ENCODE measurements at places on chromosomes 16 and 17.

DNA sequence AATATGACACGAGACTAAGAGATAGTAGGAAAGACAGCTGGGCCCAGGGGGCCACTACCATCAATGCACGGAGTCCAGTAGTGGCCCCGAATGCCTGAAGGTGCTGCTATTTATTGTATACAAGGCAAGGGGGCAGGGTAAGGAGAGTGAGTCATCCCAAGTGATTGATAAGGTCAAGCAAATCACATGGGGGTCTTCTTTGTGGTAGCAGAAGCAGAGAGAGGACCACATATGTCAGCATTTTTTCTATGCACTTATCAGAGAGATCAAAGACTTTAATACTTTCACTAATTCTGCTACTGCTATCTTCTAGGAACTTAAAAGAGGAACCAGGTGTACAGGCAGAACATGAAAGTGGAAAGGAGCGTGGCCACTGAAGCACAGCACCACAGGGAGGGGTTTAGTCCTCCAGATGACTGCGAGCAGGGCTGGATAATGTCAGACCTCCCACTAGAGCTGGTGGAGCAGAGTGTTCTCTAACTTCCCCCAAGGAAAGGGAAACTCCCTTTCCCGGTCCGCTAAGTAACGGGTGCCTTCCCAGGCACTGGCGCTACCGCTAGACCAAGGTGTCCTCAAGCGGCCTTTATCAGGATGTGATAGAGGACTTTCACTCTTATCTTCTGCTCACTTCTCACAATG is 26.4 kb upstream of the ARL4D start:
- no peak for DNase-seq

- DNase-seq, result peak; percentile 76
These were observed 4.2 kb upstream of the MXRA7 start for GRCh38 chr17:76714822-76715495.

GRCh38 chr17:76672270-76672851 is 28.8 kb upstream of the ST6GALNAC1 start:
- DNase-seq, result no peak

DNA sequence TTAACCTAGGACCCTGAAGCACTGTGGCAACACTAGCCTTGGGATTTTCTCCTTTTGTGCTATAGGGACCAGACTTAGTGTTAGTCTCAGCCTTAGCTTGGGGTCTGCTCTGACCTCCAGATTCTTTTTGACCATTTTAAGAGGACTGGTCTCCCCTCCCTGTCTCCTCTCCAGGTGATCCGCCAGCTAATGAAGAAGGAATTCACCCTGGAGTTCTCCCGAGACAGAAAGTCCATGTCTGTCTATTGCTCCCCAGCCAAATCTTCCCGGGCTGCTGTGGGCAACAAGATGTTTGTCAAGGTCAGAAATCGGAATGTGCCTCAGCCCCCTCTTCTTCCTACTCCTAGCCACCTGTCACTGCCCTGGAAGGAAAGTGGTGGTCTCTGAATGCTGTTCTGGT is 19.5 kb downstream of the ATP2A1 start:
- no peak for DNase-seq

DNA sequence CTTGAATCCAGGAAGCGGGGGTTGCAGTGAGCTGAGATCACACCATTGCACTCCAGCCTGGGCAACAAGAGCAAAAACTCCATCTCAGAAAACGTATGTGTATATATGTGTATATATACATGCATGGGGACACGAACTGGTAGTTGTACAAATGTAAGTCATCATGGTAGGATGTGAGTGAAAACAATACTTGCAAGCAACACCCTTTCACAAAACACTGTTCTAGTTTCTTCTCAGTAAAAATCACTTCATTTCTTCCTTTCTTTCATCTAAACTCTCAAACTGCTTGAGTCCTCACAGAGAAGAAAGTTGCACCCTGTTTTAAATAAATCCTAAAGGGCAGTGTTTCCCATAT is 51.8 kb downstream of the METTL16 start:
- DNase-seq, result no peak

DNA sequence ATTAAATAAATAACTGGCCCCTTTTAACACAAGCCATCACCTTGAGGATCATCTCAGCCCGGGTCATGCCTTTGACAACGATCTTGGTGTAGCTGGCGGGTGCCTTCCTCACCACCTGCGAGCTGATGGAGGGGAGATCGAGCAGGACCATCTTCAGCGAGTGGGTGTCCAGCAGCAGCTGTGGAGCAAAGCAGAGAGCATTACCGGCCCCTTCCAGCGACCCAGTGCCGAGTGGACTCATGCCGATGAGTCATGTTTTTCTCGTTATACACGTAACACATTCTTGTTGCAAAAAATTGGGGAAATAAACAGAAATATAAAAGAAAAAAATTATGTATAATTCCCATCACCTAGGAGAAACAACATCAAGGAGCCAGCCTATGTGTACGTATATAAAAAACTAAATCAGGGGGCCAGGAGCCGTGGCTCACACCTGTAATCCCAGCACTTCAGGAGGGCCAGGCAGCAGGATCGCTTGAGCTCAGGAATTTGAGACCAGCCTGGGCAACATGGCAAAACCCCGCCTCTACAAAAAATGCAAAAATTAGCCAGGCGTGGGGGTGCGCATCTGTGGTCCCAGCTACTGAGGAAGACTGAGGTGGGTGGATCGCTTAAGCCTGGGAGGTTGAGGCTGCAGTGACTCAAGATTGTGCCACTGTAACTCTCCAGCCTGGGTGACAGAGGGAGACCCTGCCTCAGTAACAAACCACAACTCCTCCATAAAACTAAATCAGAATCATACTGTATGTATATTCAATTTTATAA is 169.1 kb upstream of the RPH3AL start:
- DNase-seq, result no peak

- no peak for DNase-seq
These were observed 82.5 kb downstream of the C17orf67 start for GRCh38 chr17:56751145-56751738.

DNA sequence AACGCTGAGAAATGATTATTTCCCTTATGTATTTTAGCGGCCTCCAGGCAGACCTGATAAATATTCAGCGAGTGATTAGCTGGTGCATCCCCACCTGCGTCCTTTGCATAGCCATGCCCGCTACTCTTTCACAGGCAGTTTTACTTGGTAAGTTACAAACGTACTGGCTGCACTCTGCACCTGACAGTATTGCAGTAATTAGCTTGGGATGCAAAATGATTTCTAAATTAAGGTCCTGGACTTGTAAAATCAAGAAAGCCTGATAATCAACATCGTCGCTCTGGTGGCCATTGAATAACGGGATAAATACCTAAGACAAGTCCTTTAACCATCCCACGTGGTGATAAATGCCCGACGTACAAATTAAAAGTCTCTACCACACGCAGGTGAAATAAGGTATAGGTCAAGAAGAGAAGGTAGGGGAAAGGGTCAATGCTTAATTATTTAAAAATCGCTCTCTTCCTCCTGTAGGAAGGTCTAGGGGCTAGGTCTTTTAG is 998 bp upstream of the PRKCA start:
- DNase-seq, result no peak

GRCh38 chr17:41532947-41533570 is 5.0 kb upstream of the KRT19 start:
- DNase-seq, result no peak

DNA sequence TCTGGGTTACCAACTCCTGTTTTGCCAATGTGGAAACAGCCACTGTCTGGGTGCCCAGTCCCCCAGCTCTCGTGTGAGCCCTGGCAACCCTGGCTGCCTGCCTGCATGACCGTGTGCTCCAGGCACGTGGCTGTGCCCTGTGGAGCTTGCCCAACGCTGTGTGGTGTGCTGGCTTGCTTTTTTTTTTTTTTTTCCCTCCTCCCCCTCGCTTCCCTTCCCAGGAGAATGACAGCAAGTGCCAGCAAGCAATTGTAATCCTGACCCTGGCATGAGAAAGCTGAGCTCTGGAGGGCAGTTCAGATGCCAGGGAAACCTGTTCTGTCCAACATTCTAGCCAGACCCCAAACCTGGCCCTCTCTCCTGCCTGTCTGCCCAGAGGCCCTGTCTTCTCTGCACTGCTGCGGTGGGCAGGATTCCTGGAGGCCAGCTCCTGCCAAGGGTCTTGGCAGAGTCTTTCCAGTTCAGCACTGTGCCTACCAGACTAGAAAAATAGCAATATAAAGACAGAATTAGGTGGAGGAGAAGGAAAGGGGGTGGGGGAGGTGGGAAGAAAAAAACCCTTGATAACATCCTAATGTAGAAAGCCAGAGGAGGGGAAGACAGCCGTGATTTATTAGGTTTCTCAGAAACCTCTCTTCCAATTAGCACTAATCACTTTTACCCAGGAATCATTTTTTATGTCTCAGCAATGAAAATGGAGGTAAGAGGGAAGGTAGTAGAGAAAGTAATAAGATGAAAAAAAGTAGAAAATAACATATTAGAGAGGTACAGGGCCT is 9.0 kb downstream of the HLF start:
- peak; percentile 32 for DNase-seq

GRCh38 chr16:79997257-79997656 is 396.7 kb upstream of the MAF start:
- DNase-seq, result no peak

DNA sequence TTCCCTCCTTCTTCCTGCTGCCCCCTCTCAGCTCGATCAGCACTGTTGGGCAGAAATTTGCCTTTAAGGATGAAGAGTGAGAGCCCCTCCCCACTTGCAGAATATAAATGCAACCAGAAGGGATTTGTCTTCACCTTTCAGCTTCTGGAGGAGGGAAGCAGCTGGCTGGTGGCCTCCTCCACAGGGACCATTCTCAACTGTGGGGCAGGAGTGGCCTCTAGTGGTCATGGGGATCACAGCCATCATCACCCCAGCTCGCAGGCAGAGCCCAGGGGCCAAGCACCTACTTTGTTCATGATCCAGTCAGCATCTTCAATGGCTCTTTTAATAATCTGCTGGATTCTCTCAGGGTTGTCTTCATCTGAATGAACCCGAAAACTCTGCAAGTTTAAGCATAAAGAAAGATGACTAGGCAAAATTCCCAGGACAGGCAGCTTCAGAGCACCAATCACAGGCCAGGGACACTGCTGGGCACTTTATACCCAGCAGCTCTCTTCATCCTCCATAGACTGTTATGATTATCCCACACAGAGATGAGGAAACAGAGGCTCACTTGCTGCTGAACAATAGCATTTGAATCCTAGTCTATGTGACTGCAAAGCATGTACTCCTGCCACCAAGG is 13.1 kb downstream of the LYRM9 start:
- peak; percentile 60 for DNase-seq

- DNase-seq, result no peak
These were observed 155.4 kb downstream of the CLEC16A start for GRCh38 chr16:11099672-11100205.

DNA sequence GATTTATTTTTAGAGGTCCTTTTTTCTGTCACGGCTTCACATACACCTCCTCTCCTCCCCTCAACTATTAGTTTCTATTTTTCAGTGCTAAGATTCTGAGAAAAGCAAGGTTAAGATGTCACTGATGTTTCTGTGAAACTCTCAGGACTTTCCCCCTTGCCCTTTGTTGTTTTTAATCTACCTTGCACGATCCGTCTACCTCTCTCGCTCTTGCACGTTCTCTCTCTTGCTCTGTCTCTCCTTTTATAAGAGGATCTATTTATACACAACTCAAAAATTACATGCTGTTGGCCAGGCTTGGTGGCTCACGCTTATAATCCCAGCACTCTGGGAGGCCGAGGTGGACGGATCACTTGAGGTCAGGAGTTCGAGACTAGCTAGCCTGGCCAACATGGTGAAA is 43.6 kb downstream of the RPA1 start:
- DNase-seq, result no peak

DNA sequence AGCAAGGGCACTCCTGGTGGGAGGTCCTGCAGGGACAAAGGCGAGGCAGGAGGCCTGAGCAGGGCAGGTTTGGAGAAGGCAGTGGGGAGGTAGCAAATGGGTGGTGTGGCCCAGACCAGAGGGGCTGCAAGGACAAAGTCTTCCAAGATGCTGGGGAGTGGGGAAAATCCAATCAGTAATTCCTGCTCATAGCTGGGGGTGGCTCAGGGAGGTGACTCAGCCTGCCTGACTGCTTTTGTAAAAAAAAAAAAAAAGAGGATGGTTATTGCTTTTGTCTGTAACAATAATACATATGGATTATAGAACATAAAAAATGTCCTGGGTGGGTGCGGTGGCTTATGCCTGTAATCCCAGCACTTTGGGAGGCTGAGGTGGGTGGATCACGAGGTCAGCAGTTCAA is 5.2 kb downstream of the IL34 start:
- no peak for DNase-seq

DNA sequence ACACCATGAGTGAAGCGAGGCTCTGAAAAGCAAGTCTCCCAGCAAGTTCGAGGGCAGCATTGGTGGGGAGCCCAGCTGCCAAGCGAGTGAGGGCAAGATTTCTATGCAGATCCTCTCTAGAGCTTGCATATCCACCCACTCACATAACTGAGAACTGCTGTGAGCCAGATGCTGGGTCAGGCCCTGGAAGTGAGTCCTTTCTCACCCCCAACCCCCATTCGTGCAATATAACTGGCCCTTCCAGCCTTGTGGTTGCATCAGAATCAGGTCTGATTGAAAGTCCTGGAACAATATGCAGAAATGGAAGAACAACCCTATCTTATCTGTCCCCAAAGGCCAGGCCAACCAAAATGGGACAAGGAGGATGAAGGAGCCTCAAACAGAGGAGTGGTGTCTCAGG is 146.6 kb downstream of the IRX5 start:
- DNase-seq, result no peak

GRCh38 chr17:56108811-56109284 is 44.4 kb upstream of the ANKFN1 start:
- DNase-seq, result no peak

Measured in fibroblast of the aortic adventitia (primary cell).